ENCODE measurements at places on chromosomes 7 and 10.

DNA sequence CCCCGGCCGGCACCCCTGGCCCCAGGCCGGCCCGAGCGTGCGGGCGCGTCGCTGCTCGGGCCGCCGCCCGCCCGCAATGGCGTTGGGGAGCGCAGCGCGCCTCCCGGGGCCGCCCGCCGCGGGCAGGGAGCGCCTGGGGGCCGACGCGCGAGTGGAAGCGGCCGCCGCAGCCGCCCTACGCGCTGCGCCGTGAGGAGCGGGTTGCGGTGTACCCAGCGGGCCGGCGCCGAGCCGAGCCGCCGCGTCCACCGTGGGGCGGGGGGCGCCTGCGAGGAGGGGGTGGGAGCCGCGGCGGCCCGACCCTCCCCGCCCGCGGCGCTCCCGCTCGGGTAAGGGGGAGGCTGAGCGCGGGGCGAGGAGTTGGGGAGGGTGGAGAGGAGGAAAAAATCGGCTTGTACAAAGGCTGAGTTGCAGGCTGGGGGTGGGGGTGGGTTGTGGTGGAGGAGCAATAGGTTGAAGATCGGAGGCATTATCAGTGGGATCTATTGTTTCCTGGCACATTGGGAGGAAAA is 473 bp downstream of the PPP1R9A start:
- no peak for DNase-seq

DNA sequence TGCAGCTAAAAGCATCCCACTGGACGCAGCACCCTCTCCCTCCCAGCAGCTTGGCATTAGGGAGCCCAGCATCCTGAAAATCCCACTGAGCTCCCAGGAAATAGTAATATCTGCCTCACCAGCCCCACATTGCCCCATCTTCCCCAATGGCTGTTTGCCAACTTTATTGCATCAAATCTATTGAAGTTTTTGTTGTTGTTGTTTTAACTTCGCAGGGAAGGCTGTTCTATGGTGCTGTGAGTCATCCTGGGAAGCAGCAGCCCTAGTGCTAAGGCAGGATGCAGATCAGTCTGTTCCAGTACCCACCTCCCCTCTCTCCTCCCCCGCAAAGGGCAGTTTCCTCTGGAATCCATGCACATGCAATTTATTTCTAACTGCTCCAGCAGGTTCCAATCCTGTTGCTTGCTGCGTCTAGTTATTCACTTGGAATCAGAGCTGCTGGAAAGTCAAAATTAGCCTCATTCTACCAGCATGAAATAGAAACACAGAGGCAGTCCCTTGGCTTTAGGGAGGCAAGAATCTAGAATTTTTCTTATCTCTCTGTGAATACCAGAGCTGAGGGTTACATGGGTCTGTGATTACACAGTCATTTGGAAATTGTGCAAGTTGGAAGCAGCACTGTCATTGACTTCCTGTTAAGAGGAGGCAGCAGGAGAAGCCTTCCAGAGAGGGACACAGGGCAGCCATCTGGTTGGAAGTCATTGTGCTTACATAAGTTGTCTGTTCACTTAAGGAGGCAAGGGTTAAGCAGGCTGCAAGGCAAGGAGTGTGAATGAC is 115.9 kb upstream of the CACUL1 start:
- peak; percentile 93 for DNase-seq

DNA sequence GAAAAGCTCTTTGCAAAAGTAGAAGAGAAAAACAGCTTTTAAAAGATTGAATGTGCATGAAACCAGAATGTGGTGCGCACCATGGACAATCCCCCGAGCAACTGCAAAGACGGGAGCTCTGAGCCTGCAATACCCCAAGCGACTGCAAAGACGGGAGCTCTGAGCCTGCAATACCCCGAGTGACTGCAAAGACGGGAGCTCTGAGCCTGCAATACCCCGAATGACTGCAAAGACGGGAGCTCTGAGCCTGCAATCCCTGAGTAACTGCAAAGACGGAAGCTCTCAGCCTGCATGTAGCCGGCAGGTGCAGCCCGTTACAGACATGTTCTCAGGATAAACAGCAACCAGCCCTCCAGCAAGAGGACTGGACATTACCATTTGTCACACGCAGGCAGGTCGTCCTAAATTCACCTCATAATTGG is 6.2 kb downstream of the ZNF775 start:
- peak; percentile 86 for DNase-seq

DNA sequence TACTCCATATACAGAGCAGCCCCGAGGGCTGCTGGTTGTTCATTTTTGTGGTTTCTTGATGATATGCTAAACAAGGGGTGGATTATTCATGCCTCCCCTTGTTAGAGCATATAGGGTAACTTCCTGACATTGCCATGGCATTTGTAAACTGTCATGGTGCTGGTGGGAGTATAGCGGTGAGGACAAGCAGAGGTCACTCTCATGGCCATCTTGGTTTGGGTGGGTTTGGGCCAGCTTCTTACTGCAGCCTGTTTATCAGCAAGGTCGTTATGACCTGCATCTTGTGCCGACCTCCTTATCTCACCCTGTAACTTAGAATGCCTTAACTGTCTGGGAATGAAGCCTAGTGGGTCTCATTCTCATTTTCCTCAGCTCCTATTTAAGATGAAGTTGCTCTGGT is 31.3 kb downstream of the GNAT3 start:
- DNase-seq: no peak

- no peak for DNase-seq
These were observed 64.6 kb downstream of the JCAD start for GRCh38 chr10:29994811-29995210.

GRCh38 chr7:23482686-23483085 is 12.4 kb upstream of the IGF2BP3 start:
- no peak for DNase-seq

DNA sequence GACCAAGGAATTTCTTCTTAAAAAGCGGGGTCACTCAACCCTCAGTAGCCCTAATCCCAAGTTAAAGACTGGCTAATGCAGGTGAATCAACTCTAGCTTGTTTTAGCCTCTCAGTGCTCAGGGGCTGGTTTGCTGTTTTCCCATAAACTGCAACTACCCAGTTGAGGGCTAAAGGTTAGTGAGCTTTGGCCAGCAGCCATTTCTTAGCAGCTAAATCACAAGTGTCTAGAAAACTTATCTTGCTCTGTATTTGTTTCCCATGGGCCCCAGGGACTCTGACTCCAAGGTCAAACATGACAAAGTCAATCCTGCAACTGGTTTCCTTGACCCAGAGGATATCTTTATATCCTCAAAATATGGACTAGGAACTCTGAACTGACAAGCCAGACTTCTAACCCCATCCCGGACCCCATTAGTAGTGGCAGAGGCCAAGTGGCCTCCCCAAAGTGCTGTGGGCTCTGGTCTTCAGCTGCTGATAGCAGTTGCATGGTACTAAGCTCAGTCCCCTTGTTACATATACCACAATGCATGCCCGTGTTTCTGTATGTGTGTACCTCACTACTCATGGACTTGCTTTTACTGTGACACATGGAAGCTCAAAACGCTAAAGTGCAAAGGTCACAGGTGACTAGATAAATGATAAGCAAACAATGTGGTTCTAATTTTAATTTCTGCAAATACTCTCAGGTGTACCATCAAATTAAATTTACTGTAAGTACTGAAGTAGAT is 793.0 kb upstream of the IGFBP3 start:
- DNase-seq: no peak

DNA sequence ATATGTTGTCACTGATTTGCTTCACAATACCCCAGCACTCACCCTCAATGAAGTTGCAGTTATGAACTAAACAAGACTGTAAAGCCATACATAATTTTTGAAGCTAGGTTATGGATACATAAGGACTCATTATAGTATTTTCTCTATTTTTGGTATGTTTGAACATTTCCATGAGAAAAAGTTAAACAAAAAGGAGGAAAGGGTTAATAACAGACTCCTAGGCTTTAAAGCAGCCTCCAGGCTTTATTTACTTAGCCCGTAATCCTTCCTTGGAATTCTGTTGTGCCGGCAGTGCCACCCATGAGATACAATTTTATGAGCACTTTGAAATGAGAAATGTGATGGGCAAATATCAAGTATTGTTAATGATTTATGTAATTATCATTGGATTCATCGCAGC is 2.1 kb upstream of the DENND11 start:
- no peak for DNase-seq

- no peak for DNase-seq
These were observed 5.0 kb downstream of the ARID5B start for GRCh38 chr10:61906562-61906901.

- no peak for DNase-seq
These were observed 1.6 kb downstream of the CHST15 start for GRCh38 chr10:124091646-124092249.

DNA sequence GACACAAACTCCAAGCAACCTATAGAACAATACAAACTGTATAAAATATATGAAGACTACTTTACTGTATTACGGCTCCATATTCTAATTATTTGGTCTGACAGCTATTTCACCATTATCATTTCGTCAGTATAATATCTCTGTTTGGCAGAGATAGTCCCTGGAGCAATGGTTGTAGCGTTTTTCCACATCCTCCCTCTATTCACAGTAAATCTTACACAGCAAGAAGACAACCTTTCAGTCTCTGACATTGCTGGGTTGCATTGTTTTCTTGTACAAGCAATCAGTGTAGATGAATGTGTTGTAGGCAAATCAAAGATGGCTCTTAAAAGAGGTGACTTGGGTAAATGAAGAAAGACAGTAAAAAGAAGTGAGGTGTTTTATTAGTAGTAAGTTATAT is 105.6 kb upstream of the PLXDC2 start:
- no peak for DNase-seq

GRCh38 chr10:105042906-105043552 is 401.9 kb downstream of the SORCS3 start:
- no peak for DNase-seq

GRCh38 chr7:39410582-39410981 is 155.6 kb upstream of the YAE1 start:
- DNase-seq: no peak

DNA sequence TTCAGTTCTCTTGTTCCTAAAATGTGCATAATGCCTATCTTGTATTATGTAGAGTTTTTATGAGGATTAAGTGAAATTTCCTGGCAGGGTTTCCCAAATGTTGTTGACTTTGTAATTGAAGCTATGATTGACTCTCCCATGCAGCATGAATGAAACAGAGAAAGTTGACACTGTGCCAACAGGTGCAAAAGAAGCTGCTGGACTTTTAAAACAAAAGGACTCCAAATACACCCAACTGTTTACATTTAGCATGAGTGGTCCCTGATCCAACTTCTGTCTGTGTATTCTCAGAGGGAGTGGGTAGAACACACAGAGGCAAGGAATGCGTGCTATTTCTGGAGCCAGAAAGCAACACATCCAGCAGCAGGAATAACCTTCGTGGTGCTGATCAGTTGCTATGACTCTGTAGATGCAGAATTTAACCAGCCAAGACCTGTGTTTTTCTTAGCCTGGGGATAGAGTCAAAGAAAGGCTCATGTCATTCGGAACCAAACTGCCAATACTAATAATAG is 14.4 kb upstream of the RBM20 start:
- no peak for DNase-seq

- no peak for DNase-seq
These were observed 533 bp upstream of the DMTF1 start for GRCh38 chr7:87151729-87152111.

DNA sequence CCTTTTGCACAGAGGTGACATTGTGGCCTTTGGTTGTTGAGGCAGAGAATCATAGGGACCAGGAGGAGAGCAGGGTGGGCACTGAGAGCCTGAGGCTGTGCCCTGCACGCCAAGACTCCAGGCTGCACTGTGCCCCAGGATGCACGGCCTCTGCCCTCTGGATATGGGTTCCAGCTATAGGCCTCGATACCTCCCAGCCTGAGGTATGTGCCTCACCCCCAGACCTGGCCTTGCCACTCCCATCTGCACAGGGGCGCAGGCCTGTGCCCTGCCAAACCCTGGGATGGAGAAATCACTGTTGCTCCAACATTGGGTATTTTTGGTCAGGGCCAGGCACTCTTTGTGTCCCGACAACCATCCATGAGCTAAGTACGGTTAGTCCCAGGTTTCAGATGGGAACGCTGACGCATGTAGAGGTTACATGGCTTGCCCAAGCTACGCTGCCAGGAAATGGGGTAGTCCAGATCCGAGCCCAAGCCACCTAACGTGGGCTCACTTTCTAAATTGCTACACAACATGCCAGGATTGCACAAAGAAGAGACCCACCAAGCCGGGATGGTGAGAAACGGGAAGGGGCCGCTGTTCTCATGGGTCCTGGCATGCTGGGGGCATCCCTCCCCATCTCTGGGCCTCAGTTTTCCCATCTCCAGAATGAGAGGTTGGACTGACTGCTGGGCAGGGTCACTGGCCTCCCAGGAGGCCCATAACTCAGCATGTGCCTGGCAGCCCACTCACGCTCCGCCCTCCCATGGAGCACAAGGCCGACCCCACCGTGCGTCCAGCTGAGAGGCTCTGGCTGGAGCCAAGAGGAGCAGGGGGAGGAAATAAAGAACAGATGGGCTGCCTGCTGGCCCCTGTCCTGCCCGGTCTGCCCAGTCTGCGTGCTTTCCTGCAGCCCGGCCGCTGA is 44.2 kb downstream of the ZCCHC24 start:
- no peak for DNase-seq

GRCh38 chr10:132593900-132594876 is 56.6 kb downstream of the INPP5A start:
- no peak for DNase-seq

DNA sequence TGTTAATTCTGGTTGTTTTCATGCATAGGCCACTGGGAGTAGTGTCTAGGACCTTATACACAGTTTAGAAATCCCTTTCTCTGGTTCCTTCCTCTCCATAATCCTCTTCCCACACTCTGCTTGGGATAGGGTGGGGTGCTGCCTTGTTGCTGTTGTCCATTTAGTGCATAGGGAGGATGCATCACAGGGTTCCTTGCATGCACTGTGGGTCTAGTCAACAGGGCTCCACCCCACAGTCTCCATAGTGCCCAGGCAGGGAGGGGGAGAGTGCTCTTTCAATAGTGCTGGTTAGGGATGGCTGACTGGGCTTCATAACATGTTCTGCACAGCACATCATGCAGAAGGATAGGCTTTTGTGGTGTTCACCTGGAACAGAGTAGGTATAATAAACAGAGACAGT is 81.1 kb downstream of the ARHGAP12 start:
- no peak for DNase-seq

- no peak for DNase-seq
These were observed 26.6 kb downstream of the FAM3C start for GRCh38 chr7:121369462-121369861.

DNA sequence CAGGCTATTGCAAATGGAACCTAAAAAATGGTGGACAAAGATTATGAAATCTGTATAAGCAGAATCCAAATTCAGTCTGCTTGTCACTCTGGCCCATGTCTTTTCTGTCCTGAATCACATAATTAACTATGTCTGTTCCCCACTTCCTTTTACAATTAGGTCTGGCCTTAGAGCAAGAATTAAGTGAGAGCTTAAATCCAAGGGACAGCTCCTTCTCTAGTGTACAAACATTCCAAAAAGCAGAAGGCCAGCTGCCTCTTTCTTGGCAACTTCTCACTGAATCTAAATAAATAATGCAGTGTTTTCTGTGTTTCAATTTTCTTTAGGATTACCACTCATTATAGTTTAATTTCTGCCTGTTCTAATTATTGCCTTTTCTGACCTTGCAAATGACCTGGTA is 39.3 kb upstream of the NEBL start:
- DNase-seq: no peak

DNA sequence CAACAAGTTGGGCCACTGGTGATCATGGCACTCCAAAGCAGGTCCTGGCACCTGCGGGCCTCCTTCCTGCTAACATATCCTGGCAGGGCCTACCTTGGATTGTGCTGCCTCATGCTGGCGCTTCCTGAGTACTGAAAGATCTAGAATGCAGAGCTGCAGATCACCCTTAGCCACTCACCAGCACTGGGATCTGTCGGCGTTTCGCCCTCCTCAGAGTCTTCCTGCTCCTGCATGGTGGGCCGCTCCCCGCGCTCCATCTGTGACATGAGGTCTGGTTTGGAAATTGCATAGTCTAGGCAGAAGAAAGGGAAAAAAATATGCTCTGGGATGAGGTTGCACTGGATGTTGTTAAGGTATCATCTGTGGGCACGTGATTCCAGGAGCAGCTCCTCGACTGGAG is 10.0 kb downstream of the ZNF777 start:
- no peak for DNase-seq

Data from NB4 (cell line).